Aorta (tissue), 5 donors: ENCODE measurements at places on chromosomes 6 and 20. TPM values are rescaled to one million over a fixed set of nuclear protein-coding genes. Genes with fewer than 3 reads are reported as not detected.

DNA sequence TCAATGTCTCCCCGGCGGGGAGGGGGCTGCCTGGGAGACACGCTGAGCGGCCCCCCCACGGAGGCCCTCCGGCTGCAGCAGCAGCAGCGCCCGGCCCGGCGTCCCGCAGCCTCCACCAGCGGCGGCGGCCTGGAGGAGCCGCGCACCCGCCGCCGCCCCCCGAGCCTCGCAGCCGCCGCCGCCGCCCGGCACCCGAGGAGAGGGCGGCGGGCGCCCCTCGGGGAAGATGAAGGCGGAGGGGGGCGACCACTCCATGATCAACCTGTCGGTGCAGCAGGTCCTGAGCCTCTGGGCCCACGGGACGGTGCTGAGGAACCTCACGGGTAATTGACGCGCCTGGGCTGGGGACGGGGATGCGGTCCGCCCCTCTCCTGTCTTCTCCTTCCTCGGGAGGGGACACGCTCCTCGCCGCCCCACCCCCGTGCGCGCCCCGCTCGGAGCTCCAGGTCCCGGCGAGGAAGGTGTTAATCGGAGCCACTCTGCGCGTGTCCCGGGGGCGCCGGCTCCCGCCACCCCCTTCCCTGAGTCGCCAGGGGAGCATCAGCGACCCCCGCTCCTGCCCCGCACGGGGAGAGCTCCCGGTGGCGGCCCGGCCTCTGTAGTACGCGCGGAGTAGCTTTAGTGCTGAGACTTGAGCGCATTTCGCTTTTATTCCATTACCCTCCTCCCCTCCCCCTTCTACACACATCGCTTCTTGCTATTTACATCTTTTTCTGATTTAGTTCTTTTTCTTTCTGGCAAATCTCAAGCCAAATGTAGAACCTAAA, 686 bp downstream of the TMEM170B start:
- peak; percentile 57 for DNase-seq

Gene POU5F1
- total RNA-seq = 2.2 TPM

- DNase-seq = no peak
Measured at GRCh38 chr6:9540534-9541126, 874.2 kb downstream of the TFAP2A start.

Gene FAM209B
- not detected for total RNA-seq

Gene FAM210B
- total RNA-seq = 35.0 TPM

DNA sequence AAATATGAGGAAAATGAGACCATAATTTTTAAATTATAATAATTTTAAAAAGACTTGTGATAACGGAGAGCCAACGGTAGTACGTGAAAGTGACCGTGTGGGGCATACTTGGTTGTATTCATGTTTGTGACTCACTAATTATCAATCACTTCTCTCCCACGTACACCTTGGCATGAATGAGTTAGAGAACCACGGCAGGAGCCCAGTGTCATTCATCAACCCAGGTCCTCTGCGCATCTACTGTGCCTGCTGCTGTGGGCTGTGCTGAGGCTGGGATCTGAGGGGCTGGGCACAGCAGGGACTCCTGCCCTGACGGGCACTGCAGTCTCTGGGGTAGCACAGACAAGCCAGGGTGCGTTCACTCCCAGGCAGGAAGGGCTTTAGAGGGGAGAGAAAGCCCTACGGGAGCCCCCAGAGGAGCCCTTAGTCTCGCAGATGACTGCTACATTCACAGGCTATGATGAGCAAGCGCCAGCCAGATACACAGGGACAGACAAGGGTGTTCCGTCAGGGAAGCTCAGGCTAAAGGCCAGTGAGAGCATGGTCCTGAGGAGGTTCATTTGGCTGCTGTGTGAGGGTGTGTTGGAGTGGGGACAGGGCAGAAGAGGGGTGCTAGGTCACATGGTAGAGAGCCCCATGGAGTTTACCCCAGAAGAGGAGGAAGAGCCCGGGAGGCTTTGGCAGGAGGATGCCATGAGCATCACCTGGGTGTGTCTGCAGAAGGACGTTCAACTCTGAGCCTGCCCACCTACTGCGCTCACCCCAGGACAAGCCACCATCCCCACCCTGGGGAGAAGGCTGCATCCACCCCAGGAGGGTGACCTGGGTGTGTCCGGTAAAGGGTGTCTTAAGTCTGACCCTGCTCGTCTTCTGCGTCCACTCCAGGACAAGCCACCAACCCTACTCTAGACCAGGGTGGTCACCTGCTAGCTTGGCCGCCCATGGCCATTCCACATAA, 8.2 kb upstream of the RPS6KA2 start:
- DNase-seq = no peak

Gene TTK
- total RNA-seq = 0.84 TPM

DNA sequence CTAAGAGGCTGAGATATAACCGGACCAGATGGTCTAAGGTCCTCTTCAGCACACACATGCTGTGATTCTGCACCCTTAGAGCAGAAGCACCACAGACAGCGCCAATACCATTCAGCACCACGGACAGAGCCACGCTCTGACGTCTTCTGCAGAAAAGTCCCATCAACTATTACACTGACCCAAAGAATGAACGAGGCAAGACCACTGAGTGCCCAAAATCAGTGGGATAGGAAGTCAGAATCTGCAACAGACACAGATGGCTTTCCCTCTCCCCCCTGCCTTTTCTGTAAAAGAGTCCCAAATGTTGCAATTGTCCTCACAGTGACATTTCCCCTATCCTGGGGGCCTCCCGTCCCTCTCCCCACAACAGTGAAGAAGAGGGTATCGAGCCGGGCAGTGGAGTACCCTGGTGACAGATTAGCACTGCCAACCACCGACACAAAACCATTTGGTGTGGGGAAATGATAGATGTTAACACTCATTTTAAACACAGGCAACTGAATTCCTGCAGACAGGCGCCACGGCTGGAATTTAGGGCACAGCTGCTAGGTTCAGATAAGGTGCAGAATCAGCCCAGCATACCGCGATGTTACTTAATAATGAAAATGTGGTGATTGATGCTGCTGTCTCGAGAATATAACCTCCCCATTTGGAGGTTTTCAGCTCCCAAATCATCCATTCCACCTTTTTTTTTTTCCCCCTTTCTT, 66.6 kb upstream of the CTNNBL1 start:
- DNase-seq = no peak

- no peak for DNase-seq
Measured at GRCh38 chr6:138182939-138183789, 21.4 kb downstream of the ARFGEF3 start.

GRCh38 chr6:99177736-99178135, 171.7 kb downstream of the FAXC start:
- DNase-seq = no peak

DNA sequence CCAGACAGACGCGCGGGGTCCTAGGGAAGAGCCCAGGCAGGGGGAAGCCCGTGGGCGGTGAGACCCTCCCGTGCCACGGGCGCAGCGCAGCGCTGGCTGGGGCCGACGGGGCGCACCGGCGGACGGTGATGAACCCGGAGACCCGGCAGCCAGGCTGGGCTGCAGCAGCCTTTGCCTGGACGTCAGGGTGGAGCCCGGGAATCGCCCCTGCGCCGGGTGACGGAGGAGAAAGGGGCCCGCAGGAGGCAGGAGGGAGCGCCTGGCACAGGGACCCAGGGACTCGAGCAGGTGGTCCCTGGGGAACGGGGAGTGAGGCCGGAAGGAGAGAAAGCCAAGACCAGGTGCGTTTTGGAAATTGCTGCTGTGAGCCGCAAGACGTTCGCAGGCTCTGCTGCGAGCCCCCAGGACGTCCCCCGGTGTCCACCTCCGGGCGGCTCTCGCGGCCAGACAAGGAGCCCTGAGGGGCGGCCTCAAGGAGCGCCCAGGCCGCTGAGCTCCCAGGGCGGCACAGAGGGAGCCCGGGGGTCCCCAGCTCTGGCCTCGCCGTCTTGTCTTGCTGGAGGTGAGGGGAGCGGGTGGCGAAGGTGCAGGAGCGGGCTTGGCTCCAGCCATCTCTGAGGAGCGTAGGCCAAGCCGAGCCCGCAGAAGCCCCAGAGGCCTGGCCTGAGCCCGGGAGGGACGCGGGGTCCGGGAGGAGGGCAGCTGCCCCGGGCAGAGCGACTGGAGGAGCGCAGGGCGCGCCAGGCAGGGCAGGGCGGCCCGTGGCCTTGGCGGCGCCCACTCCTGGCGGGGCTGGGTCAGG, 191.2 kb upstream of the PDE10A start:
- no peak for DNase-seq

- DNase-seq = no peak
Measured at GRCh38 chr20:20237093-20237959, 130.6 kb upstream of the INSM1 start.

DNA sequence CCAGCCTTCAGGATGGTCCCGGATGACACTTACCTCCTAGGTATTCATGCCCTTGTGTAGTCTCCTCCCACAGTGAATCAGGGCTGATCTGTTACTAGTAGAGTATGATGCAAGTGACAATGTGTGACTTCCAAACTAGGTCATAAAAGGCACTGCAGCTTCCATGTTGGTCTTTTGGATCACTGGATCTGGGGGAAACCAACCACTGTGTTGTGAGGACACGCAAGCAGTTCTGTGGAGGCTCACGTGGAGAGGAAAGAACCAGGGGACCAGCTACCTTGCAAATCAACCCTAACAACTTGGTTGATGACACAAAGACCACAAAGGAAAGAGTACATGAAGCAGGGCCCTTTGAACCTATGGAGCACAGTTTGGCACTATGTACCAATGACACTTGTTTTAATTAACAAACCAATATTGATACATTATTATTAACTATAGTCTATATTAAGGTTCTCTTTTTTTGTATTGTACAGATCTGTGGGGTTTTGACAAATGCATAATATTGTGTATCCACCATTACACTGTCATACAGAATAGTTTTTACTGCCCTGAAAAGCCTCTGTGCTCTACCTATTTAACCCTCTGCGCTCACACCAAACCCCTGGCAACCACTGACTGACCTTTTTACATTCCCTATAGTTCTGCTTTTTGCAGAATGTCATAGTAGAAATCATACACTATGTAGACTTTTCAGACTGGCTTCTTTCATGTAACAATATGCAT, 16.3 kb upstream of the SDCBP2 start:
- DNase-seq = no peak

DNA sequence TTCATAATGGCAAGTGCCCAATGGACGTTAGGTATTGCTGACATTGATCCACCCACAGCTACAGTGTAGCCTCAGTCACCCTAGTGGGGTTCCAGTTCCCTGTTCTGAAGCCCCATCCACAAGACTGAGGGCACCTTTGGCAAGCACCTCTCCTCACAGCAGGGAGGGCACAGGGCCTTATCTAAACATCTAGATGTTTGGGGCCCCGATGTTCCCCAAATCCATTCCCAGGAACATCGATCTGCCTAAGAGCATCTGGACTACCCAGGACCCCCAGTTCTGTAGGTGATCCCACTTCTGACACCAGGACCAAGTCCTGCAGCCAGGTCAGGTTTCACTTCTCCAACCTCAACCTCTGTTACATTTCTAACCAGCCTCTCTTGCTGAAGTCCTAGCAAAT, 10.6 kb downstream of the APCDD1L start:
- DNase-seq = no peak

GRCh38 chr20:5910186-5910585, 40.1 kb downstream of the TRMT6 start:
- no peak for DNase-seq

GRCh38 chr20:48783533-48784272, 44.1 kb downstream of the PREX1 start:
- DNase-seq = no peak

Gene RUNX2
- total RNA-seq = 5.4 TPM

DNA sequence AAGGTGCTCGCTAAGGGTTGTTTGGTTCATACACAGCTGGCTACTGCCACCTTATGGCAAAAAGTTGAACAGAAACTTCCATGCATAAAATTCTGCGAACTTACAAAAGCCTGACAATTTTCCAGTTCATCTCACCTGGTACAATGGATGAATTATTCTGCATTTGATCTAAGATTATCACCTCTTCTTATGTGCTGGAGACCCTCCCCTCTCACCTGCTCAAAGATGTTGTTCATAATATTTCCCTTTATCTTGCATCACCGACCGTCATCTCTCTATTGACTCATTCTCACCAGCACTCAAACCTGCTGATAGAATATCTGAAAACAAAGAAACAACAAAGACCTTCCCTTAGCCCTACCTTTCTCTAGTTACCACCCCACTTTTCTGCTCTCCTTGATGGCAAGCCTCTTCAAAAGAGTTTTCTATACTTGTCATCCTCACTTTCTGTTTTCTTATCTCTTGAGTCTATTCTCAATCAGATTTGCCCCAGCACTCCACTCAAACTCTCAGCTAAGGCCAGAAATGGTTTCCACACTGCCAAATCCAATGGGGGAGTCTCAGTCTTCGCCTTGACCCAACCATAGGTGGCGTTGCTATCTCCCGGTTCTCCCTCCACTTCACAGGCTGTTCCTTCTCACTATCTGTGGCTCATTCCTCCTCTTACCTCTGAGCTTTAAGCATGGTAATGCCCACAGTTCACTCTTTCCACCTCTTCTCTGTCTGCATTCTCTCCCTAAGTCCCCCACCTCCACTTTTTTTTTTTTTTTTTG, 25.8 kb downstream of the SNRNP48 start:
- DNase-seq = no peak

- DNase-seq = no peak
Measured at GRCh38 chr6:111653434-111653833, 47.8 kb upstream of the TRAF3IP2 start.

- no peak for DNase-seq
Measured at GRCh38 chr6:109791301-109791700, 100.2 kb downstream of the FIG4 start.

DNA sequence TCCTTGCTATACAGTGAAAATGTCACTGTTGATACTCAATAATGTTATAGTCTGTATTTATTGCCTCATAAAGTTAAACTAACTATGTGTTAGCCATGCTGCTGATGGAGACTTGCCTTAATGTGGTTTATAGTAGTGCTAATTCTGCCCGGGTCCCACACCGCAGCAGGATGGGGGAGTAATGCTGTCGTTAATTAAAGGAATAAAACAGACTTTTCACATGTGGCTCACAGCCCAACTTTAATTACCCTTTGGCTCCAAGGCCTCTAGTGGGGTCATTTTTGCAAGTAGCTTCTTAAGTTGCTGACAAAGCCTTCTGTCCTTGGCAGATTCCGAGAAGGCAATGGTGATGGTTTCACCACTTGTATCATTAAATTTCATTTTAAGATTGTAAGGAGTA, 634.3 kb downstream of the TBC1D32 start:
- no peak for DNase-seq

- peak; percentile 35 for DNase-seq
Measured at GRCh38 chr20:50308166-50308512, 117.5 kb downstream of the CEBPB start.

- peak; percentile 70 for DNase-seq
Measured at GRCh38 chr6:32107406-32107805, 1.7 kb downstream of the TNXB start.

Gene PHACTR1
- 33.9 TPM for total RNA-seq

Gene SLC24A3
- total RNA-seq = 24.9 TPM

DNA sequence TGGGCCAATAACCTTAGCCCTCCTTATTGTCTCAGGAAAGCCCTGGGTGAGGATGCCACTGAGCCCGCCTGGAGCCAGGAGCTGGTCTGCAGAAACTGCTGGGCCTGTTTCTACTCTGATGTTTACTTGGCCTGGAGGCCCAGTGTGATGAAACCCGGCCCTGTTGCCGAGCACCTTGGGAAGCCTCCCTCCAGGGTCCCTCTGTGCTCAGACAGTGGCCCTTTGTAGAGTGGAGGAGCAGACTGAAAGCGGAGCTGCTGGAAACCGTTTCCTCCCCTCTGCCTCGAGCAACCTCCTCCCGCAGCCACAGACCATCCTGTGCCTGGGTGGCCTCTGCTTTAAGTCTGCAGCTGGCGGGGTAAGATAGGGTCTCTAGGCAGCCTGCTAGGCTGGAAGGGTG, 84.1 kb upstream of the EPB41L1 start:
- no peak for DNase-seq

Gene KIAA0408
- 1.9 TPM for total RNA-seq
